Thoracic aorta (tissue), 2 donors: ENCODE measurements at places on chromosomes 7 and 10. TPM values are rescaled to one million over a fixed set of nuclear protein-coding genes. Genes with fewer than 3 reads are reported as not detected.

DNA sequence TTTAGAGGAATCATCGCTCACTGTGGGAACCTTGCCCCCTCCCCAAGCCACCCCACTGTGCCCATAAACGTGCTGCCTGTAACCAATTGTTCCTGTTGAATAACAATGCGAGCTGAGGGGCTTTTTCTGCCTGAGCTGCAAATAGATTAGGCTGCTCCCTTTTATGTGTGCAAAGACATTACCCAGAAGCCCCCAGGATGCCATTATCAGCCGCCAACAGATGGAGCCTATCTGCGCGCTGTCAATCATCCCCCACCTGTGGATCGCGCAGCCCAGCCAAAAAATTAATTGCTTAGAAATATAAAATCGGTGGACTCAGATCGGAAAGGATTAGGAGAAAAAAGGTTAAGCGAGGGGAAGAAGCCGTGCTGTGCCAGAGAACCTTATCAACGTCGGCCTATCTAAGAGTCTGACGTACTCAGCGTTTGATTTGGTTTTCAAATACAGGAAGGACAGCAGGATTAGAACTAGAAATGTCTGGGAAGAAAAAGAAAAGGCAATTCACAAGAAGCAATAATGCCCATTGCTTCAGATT, 167.3 kb upstream of the MYO3A start:
- DNase-seq: no peak

DNA sequence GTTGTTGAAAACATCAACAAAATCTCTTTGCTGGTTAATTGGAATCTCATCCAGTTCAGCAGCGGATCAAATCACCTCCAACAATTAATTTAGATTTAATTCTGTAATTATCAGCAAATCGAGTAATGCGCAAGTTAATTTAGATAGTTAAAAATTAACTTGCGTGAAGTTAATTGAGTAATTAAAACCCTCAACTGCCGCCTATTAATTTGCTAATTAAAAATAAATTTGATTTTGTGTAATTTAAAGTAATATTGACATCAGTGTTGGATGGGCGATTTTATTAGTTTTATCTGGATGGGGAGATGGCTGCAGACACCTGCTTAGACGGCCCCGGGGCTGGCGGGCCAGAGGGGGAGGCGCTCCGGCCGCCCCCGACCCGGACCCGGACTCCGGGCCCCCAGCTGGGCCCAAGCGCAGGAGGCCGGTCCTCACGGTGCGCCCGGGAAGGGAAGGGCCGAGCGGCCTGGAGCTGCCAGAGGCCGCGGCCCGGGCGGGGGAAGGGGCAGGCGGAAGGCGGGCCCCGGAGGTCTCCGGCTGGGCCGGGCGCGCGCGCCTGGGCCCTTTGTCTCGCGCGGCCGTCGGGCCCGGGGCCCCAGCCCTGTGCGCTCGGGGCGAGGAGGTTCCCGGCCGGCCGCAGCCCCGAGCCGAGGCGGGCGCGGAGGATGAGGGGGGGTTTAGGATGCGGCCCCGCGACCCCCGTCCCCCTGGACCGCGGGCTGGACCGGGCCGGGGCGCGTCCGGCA, 3.3 kb upstream of the UNCX start:
- DNase-seq: no peak

DNA sequence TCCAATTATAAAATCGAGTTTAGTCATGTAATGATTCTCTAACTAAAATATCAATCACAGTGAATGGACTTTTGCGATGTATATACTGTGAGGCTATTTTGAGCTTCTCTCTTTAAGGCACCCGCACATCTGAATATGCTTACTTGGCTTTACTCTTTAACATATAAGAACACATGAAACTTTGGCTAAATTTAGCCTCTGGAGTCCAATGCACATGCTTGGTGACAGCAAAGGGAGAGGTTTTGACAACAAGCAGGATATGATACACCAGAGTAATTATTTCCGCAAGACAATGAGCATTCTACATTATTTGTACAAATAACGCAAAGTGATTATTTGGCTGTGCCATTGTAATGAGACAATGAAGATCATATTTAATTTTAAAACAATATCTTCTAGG, 72.4 kb downstream of the ARID5B start:
- no peak for DNase-seq

Gene WDR86
- 8.5 TPM for total RNA-seq

Gene GRM3
- total RNA-seq: not detected
